T-helper 1 cell treated with Interleukin-12 subunit alpha and Interleukin-12 subunit beta and Interleukin-4 antibody, amounts not matched to agents 30 ng/mL and 1 ng/mL, for 36 hours (primary cell): ENCODE measurements at places on chromosomes 16 and 17. TPM values are rescaled to one million over a fixed set of nuclear protein-coding genes. Genes with fewer than 3 reads are reported as not detected.

The SLC5A11 gene
- 0.29 TPM in 1 of 2 replicates, not detected in the other for total RNA-seq

The HBA2 gene
- not detected in 2 replicates for total RNA-seq

The CORO6 gene
- total RNA-seq = 1.9 and 2.8 TPM in 2 replicates

The CACNG4 gene
- total RNA-seq = not detected in 2 replicates

The MFAP4 gene
- total RNA-seq = not detected in 2 replicates

The MMP28 gene
- total RNA-seq = not detected in 2 replicates

The TEKT5 gene
- not detected in 2 replicates for total RNA-seq

The VPS9D1 gene
- 10.7 and 12.0 TPM in 2 replicates for total RNA-seq

The CNGB1 gene
- not detected in 2 replicates for total RNA-seq

The CES5A gene
- total RNA-seq = 0.12 TPM in 1 of 2 replicates, not detected in the other

The FBXW10 gene
- 0.20 and 0.22 TPM in 2 replicates for total RNA-seq

The HSD11B2 gene
- total RNA-seq = 0.29 TPM in 1 of 2 replicates, not detected in the other
